MV-4-11 (cell line): ENCODE measurements at places on chromosomes 13 and 19.
A peak's percentile ranks its signal among the peaks of the same experiment; 100 is the strongest.

- DNase-seq = no peak
Observed at GRCh38 chr19:41529484-41530183, 46.3 kb upstream of the CEACAM21 start.

DNA sequence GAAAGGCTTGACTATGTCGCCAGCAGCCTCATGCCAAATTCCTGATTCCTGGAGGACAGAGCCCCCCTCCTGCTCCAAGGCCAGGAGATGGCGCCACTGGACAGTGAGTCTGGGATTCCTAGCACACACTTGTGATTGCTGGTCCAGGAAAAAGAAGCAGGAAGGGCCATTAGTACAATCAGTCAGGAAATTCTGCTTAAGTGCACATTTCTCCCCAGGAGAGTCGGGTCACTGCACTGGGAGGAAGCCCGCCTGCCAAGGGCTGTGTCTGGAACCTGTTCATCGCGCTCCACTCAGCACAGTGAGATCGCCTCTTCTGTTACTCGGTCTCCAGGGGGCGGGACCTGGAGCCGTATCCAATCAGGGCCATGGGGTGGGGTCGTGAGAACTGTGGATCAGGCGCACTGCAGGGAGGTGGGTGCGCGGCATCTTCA lies 65.1 kb downstream of the ZNF823 start:
- no peak for DNase-seq

DNA sequence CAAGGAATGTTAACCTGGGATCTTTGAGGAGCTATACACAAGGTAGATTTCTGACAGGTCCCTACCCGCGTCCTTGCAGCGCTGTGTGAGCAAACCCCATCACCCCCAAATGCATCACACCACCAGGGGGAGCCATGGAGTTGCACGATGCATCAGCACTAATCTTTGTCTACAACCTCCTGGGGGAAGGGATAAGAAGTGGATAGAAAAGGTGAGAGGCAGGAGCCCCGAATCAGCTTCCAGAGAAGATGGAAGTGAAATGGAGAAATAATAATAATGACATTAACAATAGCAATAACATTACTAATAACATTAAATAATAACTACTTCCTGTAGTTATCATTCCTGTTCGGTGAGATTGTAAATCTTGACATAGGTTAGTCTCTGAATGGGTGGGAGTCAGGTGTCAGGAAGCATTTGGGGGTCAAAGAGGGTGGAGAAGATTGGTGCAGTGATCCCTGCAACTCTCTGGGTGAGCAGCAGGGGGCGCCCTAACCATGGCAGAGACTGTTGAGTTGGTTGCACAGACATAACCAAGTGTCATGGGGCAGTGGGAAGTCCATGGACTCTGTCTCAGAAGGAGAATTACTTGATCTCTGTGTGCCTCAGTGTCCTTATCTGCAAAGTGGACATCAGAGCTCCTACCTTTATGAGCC lies 16.5 kb downstream of the SIGLEC7 start:
- peak; percentile 63 for DNase-seq

DNA sequence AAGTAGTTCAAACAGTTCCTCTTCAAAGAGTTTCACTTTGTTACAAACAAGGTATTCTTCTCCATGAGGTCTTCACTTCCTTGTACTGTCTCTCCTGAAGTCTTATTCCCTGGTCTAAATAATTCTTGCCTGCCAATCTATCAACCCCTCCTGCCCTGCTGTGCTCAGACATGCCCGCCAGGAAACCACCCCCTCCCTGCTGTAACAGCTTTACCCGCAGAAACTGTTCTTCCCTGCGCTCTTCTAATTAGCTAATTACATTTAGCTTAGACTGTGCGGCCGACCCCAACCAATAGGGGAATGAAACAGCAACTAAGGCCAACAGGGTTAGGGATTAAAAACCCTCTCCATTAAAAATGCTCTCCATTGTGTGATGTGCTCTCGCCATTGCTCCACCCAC lies 46.7 kb downstream of the ZNF846 start:
- peak; percentile 88 for DNase-seq

DNA sequence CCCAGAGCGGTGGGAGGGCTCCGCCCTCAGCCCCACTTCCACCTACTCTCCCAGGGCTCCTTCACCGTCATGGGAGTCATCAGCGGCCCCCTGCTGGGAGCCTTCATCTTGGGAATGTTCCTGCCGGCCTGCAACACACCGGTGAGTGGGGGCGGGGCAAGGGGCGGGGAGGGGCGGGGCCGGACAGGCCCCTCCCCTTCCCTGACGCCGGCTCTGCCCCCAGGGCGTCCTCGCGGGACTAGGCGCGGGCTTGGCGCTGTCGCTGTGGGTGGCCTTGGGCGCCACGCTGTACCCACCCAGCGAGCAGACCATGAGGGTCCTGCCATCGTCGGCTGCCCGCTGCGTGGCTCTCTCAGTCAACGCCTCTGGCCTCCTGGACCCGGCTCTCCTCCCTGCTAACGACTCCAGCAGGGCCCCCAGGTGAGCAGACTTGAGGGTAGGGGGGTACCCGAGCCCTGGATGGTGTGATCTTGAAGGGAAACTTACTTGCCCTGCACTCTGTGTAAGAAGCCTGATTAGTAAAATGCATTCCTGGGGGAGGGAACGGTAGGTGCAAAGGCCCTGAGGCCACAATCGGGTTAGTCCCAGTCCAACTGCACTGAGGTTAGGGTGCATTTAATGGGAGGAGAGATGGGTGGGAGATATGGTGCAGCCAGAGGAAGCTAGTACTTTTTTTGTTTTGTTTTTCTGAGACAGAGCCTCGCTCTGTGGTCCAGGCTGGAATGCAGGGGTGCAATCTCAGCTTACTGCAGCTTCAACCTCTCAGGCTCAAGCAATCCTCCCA lies 12.1 kb downstream of the SLC5A5 start:
- DNase-seq = no peak

DNA sequence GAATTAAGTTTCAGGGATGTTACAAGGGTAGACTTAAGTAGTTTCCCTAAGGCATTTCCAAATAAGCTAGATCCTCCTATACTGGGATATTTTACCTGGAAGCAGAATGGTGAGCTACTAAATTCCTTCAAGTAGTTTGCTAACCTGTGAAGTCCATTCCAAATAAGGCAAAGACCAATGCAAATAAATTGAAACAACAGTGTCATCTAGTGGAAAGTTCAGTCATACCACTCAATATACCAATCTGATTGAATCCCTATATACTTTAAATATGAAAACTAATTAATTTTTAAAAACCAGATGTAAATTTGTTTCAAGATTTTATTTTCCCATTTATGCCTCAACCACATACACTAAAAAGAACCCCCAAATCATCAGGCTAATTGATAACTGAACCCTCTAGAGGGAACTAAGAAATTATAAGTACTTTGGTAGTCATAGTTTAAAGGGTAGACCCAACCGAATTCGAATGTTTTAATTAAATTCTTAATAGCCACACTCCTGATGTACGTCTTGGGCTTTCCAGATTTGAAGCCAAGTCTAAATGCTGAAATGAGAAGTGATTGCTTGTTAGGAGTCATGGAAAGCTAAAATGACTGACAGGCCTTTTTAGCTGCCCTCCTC lies 223.7 kb downstream of the TBC1D4 start:
- DNase-seq = peak; percentile 27

DNA sequence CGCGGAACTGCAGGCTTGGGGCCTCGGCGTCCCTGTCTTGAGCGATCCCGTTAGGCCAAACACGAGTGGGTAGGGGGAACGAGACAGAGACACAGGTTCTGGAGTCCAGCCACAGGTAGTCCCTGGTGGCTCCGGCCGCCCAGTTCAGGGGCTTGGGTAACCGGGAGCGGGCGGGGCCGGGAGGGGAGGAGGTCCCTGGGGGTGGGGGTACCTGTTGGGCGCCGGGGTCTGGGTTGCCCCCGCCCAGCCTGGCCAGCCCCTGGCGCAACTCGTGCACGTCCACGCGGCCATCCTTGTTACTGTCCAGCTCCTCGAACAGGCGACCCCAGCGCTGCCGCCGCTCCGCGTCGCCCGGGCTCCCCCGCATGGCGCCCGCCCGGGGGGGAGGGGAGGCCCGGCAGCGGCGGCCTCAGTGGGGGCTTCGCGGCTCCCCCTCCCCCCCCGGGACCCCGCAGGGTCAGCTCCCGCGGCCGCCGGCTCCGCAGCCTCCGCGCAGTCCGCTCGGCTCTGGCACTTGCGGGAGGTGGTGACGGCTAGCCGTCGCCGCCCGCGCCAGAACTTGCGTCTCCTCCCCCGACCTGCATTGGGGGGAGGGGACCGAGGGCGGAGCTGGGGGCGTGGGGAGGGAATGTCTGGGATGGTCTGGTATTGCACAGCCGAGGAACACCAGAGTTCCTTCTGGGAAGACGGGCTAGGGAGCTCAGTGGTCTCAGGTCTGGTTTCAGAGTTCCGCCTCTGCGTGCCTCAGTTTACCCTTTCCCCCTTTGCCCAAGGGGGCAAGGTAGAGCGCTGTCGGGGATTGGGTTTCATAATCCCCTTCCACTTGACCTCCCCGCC lies at the start of gene SLC25A23:
Gene SLC25A23, minus strand, starts transcription at position 531 of the 837 bp plus-strand sequence. Its CDS starts 164 bp downstream, at position 367.
- DNase-seq = peak; percentile 36

DNA sequence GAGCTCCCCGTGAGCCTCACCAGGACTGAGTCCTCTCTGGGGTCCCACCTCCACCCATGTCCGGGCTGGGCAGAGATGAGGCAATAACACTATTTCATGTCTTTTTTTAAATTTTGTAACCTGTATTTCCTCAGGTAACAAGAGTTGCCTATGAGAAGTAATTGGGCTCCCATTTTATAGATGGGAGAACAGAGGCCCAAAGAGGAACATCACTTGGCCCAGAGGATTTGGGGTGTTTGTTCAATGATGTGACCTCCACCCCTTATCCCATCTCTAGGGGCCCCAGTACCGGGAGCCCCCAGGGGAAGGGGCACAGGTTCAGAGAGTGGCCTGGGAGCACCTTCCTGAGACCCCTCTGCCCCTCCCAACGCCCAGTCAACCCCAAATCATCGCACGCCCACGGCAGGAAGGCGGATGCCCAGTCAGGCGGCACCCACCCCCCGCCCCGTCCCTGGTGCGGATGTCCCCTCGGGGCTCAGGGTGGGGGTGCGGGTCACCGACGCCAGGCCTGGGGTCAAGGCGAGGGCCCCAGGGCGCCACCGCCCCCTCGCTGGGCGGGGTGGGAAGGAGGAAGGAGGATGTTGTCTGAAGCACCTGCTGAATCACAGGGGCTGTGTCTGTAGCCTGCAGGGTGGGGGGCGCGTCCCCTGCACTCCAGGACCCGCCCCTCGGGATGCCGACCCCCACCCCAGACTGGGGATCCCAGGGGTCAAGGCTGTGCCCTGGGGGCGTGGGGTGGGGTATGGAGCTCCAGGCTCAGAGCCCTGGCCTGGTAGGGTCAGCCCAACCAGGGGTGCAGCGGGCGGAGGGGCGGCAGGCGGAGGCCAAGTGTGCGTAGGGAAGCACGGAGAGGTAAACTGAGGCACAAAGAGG lies 9.0 kb upstream of the CIRBP start:
- DNase-seq = no peak

DNA sequence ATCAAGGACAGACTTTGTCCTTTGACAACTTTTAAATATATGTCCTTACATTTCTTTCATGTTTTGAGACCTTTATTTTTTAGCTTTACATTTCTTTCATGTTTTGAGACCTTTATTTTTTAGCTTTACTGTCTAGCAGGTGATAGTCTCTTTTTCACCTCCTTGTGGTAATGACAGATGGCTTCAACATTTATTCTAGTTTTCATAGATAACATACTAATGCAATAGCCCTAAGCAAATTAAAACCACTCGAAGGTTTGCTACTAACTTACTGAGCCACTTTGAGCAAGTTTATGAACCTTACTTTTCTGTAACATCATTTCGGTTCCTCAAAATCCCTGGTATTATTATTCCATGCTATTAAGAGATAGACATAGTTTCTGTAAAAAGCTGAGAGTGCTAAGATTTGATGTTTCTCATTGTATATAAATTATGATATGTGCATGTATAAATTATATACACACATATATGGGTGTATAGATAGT lies 4.5 kb downstream of the DACH1 start:
- no peak for DNase-seq

GRCh38 chr13:21176215-21176981 lies at the start of the genes MRPL57 and SKA3:
Gene MRPL57 (plus strand): TSS chr13:21176658. CDS start chr13:21176917, 259 bp downstream.
Gene SKA3 (minus strand): TSS chr13:21176552. CDS start chr13:21176477, 75 bp downstream.
- peak; percentile 90 for DNase-seq

DNA sequence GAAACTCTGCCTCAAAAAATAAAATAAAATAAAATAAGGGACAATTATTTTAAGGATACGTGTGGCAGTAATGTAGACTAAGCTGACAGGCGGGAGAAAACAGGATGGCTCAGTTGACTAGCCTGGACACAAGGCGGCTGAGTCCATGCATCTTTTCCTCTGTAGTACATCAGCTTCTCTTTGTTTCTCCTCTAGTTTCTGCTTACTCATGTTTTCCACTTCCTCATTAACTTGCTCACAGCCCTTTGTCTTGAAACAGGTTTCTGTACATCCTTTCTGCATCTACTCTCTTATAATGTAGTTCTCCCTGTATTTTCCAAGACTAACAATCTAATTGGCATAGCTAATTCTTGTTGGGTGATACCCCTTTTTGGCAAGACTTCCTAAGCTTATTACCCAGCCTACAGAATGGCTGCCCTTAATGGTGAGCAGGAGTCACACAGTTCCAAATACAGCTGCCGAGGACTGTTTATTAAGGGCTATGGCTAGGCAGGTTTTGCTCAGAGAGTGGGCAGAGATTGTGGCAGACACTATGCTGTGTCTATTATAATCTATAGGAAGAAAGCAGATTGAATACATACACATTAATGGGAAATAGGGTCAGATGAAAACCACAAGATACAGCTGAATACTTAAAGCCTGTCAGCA lies 58.7 kb upstream of the KLF5 start:
- DNase-seq = peak; percentile 79

GRCh38 chr13:97261254-97262005 lies 39.3 kb downstream of the MBNL2 start:
- DNase-seq = no peak

GRCh38 chr19:18349524-18350128 lies 9.2 kb downstream of the PGPEP1 start:
- peak; percentile 29 for DNase-seq

DNA sequence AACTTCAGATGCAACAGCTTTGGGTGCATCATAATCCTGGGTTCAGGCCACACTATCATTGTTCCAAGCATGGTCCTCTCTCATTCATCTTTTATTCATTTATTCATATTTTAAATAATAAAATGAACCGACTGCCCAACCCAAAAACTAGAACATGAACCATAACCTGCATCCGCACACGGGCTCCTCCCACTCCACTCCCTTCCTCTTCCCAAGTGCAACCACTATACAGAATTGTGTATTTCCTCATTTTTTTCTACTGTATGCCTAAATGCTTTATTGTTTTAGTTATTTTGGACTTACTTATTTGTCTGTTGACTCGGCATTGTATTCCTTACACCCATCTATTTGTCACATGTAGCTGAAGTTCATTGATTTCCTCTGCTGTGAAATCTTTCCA lies 30.7 kb upstream of the POMP start:
- DNase-seq = peak; percentile 44

- no peak for DNase-seq
Observed at GRCh38 chr19:33781996-33782395, 14.7 kb upstream of the KCTD15 start.
